ENCODE measurements at places on chromosomes 5 and 9.

DNA sequence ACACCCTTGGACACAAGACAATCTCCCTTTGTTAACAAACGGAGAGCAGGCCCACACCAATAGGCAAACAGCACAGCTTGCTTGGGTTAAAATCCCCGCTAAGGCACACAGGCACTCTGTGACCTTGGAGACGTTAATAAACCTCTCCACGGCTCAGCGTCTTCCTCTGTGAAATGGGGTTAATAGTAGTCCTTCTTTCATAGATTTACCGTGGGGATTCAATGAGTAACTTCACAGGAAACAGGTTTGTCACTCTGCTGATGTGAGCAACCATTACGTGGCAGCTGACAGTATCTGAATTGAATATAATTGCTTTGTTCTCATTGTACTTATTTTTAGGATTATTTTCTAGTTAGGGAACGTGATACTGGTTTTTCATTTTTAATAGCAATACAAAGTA lies 65.2 kb upstream of the ADRA1B start:
- no peak for DNase-seq

DNA sequence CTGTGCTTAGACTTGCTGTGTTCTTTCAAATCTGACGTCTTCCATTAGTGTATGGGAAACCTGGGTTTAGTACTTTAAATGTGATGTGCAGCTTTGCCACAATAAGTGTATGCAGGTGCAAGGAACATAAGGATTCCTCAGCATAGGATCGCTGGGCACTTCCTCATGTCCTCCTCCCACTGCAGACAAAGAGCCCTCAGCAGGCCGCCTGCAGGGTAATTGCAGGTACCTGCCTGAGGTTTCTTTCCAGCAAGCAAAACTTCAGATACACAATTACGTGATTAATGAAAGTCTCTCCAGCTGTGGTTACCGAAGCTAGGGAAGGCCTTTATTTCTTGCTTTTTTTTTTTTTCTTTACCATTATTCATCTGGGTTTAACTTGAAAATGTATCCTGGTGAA lies 233.1 kb downstream of the RFK start:
- DNase-seq: no peak

DNA sequence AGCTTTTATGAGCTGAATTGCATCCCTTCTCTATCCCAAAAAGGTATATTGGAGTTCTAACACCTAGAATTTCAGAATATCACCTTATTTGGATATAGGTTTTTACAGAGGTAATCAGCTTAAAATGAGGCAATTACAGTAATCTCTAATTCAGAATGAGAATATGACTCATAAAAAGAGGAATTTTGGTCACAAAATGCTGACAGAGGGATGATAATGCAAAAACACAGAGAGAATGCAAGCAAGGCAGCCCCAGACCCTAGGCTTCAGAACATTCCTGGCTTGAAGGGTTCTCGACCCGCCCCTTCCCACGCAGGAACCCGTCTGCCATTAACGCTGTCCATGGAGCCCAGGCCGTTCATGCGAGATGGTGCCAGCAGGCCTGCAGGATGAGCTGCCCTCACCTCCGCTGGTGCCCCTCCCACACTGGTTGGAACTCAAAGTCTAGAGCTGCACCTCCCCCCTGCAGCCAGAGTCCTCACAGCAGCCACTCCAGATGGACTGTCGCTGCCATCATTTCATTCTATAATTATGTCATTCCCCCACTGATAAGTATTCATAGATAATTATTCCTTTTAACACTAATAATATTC lies 1173.4 kb upstream of the ACO1 start:
- no peak for DNase-seq

- no peak for DNase-seq
Observed at GRCh38 chr5:162221910-162222309, 154.3 kb downstream of the GABRG2 start.

GRCh38 chr9:93118863-93119702 lies 15.0 kb downstream of the NINJ1 start:
- no peak for DNase-seq

GRCh38 chr5:83789371-83789770 lies 68.7 kb upstream of the HAPLN1 start:
- DNase-seq: no peak

Measured in liver (tissue), 10 donors.